Stimulated activated CD8-positive, alpha-beta memory T cell treated with anti-CD3 and anti-CD28 coated beads, Interleukin-15, amount 100 ng/mL, for 1 hour (primary cell): ENCODE measurements at places on chromosomes 7 and 10.

- DNase-seq, result no peak
These were observed 90.4 kb downstream of the SVOPL start for GRCh38 chr7:138610671-138611170.

DNA sequence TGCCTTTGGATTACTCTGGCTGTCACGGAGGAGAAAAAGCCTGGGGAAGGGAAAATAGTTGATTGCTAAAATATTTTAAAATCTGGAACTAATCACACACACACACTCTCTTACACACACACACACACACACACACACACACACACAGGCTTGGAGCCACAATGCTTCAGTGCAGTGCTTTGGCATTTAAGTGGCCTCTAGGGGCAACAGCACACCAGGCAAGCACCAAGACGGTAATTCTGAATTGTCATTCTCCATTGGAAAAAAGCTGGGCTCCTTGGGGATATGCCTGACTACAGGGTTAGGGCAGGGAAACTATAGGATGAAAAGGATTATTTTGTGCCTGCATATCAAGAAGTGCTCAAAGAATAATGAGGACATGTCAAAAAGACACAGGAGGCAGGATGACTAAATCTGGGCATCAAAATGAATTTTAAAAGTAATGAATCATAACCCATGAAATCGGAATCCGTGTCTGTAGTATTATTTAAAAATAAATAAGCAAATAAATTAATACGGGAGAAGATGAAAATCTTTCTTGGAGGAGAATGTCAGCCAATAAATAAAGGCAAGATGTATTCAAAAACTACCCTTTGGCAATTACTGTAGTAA lies 30.4 kb upstream of the DDC start:
- no peak for DNase-seq

DNA sequence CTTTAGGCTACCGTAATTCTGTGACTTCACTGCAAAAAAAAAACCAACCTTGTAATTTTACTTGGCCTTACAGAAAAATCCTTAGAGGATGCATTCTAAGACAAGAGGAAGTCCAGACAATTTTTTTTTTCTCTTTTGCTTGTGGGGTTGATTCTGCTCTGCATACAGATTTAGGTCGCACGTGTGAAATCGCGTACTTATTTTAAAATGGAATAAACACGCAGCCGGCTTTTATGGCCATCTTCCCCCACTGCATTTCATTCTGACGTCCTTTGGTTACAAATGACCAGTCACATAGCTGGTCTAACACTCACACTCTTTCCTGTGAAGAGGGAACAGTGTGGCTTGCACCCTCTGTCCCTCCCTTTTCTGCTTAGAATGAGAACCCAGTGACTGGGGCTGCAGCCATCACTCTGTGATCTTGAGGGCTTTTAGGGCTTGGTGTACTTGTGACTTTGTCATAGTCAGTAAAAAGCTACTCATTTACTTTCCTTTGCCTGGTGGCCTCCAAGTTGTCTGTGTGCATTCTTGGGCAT lies 63.6 kb upstream of the CARD11 start:
- DNase-seq, result no peak

GRCh38 chr10:29033311-29033940 lies 255.4 kb upstream of the LYZL1 start:
- DNase-seq, result no peak

GRCh38 chr10:20200758-20201157 lies 384.5 kb downstream of the PLXDC2 start:
- DNase-seq, result no peak

DNA sequence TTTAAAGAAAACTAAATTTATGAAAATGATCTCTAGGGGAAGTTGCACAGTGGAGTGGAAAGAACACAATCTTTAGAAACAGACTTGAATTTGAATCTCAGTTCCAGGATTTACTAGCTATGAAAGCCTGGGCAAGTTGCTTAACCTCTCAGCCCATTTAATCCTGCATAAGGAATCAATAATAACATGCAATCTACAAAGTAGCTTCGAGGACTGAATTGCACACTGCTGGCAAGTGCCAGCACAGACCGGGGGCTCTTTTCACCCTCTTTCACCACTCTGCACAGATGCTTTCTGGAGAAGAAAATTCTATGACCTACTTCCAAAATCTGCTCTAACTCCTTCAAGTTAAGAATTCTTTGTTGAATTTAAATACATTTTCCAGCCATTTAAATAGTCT lies 63.4 kb upstream of the ANK3 start:
- no peak for DNase-seq

- DNase-seq, result no peak
These were observed 75.7 kb upstream of the ASAH2 start for GRCh38 chr10:50326757-50327701.

DNA sequence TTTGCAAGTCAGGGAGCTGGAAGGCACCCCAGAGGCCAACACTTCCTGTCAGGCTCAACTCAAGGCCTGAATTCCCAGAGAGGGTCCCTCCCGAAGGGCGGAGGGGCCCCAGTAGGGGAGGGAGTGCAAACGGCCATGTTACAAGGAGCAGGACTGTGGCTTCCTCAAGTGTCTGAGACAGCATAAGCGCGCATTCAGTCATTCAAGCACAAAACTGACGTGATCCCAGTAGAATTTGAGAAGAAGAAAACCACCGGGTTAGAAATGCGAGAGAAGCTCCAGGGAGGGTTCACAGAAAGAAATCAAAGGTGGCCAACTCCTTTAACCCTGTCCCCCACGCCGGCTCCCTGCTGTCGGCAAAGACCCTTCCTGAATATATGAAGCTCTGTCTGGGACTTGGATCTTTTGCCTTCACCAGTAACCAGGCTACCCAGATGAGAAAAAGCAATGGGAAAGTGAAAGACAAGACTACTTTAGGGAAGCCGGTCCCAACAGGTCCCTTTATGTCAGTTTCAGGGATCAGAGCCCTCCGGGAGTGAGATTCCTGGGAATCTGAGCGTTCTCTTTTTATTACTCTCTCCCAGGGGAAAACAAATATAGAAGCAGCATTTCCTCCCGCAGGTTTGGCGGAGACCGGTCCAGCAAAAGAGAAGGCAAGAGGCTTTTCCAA lies 1.3 kb downstream of the AFAP1L2 start:
- no peak for DNase-seq

GRCh38 chr7:99808766-99809165 lies 19.0 kb upstream of the CYP3A43 start:
- no peak for DNase-seq
